Forelimb muscle (tissue), 1 donor: ENCODE measurements at places on chromosomes 7 and 10.

DNA sequence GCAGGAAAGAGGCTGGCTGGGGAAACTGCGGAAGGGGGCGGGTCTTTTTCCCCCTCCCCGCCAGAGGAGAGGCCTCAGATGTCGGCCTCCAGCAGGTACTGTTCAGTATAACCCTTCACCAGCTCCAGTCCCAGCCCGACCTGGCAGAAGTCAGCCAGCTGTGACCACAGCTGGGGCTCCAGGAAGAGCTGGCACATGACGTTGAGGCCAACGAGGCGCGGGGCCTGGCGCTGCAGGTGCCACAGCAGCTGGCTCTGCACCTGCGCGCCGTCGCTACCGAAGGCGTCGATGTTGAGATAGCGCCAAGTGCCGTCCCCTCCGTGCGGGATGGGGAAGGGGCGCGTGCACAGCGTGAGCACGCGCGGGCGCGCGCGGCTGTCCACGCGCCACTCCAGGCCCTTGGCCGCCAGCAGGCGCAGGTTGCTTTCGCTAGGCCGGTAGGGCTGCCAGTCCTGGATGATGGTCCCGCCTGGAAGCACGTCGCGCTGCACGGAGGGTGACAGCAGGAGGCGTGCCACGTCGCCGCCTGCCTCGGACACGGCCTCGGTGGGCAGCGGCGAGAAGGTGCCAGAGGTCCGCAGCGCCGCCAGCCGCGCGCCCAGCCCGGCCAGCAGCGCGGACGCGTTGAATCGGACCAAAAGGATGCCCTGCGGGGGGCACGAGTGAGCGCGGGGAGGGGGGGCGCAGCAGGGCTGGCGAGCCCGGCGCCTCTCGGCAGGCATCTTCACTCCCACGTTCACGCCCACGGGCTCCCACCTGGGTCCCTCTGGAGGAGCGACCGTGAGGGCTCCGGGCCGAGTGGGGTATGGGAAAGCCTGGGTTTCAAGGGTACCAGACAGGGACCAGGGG is 6.9 kb upstream of the VGF start:
- DNase-seq: no peak

- no peak for DNase-seq
Measured at GRCh38 chr10:110461530-110461929, 36.2 kb upstream of the DUSP5 start.

DNA sequence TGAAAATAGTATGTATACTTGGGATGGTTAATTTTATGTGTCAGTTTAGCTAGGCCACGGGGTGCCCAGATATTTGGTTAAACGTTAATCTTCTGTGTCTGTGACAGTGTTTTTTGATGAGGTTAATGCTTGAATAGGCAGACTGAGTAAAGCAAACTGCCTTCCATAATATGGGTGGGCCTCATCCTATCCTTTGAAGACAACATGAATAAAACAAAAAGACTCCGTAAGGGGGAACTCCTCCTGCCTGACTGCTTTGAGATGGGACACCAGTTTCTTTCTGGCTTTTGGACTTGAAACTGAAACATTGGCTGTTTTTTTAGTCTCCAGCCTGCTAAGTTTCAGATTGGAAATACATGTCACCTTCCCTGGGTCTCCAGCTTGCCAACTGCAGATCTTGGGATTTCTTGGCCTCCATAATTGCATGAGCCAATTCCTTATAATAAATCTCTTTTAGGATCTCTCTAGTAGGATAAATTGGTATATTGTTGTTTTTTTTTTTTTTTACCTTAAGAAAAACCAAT is 59.9 kb upstream of the GLCCI1 start:
- DNase-seq: no peak

- DNase-seq: peak; percentile 20
Measured at GRCh38 chr10:95478935-95479334, 82.2 kb downstream of the SORBS1 start.

- DNase-seq: no peak
Measured at GRCh38 chr10:33930079-33930478, 595.6 kb upstream of the NRP1 start.

GRCh38 chr10:110821508-110821907 is 50.2 kb upstream of the PDCD4 start:
- DNase-seq: no peak

GRCh38 chr10:7610651-7611389 is 55.9 kb downstream of the ITIH5 start:
- DNase-seq: peak; percentile 52

- DNase-seq: no peak
Measured at GRCh38 chr10:18737236-18737635, 78.0 kb downstream of the ARL5B start.

GRCh38 chr7:22192801-22193200 is 164.2 kb downstream of the RAPGEF5 start:
- no peak for DNase-seq

GRCh38 chr7:85336086-85336485 is 149.2 kb upstream of the SEMA3D start:
- DNase-seq: no peak

GRCh38 chr10:70457759-70458305 is 16.4 kb upstream of the NODAL start:
- DNase-seq: no peak
